ENCODE measurements at places on chromosomes 4 and X. TPM values are rescaled to one million over a fixed set of nuclear protein-coding genes. Genes with fewer than 3 reads are reported as not detected.

Gene DCX
- total RNA-seq = not detected

Gene PDE5A
- not detected for total RNA-seq

GRCh38 chr4:123209436-123209835, 187.2 kb upstream of the SPRY1 start:
- DNase-seq = no peak

DNA sequence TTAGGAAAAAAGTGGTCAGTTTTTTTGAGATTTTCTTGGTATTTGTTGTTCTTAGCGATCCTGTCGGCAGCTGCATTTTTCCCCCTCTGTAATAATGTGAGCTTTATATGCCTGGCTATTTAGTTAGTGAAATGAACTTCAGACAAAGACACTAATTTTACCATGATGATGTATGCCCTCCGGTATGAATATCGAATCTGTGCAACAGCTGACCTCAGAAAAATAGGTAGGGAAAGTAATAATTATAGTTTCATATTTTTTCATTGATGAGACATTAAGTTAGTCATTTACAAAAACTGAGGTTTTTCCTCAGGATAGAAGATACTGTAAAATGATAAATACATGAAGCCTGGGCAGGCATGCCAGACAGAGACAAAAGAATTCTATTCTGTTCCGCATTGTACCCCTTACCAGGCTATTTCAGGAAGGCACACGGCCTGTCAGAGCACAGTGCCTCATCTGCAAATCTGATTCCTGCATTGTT, 155.8 kb downstream of the SHROOM3 start:
- DNase-seq = no peak

Gene SRPK3
- not detected for total RNA-seq

Gene FRAS1
- total RNA-seq = 0.04 TPM

GRCh38 chr4:74873545-74874301, 59.2 kb upstream of the PARM1 start:
- no peak for DNase-seq

DNA sequence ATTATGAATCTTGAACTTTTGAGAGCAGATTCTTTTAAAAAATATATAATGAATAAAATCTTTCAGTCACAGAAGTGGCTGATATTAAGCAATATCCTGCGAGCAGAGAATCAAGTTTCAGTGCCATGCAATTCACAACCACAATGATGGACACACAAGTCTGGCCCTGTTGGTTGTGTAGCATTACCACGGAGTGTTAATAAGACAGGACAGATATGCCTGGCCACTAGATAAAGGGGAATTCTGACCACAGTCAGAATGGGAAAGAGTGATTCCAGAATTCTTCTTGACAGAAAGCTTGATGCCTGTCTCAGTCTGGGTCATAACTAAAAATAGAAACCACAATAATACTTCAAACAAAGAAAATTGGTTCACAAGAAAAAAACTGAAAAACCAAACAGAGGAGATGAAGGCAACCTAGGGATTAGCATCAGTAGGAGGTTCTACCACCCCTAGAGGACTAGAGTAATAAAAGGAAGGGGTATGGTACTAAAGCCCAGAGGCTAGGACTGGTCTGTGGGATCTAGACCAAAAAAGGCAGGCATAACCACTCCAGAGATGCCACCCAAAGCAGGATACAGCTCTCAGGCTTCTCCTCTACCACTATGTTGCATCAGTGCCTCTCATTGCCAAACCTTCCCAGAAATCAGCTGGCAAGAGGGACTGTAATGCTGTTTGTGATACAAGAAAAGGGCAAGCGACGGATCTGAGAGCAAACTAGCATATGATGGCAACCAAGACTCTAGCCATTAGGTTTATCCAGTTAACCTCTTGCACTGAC, 59.0 kb downstream of the RNF150 start:
- DNase-seq = no peak

GRCh38 chrX:48278958-48279357, 23.8 kb downstream of the SSX1 start:
- DNase-seq = no peak

Gene STK32B
- total RNA-seq = not detected

Gene AP1S2
- 29.4 TPM for total RNA-seq

DNA sequence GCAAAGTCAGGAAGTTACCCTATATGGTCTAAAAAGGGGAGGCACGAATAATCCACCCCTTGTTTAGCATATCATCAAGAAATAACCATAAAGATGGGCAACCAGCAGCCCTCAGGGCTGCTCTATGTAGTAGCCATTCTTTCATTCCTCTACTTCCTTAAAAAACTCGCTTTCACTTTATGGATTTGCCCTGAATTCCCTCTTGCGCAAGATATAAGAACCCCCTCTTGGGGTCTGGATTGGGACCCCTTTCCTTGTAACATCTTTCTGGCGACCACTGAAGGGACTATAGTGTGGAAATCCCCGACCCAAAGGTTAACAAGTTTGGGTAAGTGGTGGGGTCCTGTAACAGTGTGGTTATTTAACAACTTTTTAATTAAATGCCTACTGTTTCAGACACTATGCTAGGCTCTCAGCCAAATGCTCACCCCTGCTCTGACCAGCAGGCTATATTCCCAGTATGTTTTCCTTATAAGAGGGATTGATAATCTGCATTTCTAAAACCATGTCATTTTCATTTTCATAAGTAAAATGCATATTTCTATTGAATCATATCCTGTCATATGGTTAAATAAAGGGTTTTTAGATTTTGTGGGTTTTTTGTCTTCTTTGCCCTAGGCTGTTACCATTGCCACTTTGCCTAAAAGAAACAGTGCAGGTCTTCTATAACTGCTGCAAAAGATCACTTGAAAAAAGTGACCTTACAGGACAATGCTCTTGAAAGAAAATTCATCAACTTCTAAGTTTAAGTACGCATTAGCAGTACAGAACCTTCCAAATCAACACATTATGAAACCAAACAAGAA, 41.5 kb downstream of the ANAPC10 start:
- DNase-seq = no peak

Gene RPL9
- 1,814 TPM for total RNA-seq

DNA sequence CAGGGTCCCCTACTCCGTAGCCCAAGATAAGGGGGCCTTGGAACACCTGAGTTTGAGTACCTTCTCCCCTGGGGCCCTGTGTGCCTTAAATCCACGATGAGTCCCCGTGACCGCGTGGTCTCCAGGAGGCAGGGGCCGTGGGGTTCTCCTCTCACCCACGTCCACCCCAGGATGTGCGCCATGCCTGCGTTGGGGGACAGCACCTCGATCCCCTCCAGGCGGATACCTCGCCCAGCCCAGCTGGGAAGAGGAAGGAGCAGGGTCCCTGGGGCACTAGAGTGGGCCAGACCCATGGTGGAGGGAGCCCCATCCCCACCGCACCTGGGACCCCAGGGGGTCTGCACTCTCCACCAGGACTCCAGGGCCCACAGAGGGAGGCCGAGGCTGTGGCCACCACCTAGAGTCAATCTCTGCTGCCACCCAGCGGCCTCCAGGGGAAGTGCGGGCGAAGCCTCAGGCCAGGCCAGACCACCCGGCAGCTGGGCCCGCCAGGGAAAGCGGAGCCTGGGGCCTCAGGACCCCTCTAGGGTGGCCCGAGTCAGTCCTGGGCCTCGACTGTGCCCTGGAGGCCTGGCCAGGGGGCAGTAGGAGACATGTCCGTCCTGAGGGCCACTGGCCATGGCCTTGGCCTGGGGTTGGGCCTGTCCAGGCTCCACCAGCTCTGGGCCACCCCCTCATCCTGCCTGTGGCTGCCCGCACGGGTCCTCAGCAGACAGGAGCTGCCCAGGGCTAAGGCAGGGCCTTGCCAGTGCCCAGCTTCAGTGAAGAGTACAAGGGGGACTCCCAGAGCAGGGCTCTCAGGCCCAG, 55.0 kb downstream of the FAM53A start:
- peak; percentile 67 for DNase-seq

Gene EDA
- total RNA-seq = 1.4 TPM

- DNase-seq = no peak
These were observed 14.4 kb upstream of the KLHL5 start for GRCh38 chr4:39047681-39048080.

Gene DNAAF6
- not detected for total RNA-seq

- no peak for DNase-seq
These were observed 104.9 kb upstream of the DHX15 start for GRCh38 chr4:24689212-24689611.

Gene PIN4
- total RNA-seq = 6.2 TPM

DNA sequence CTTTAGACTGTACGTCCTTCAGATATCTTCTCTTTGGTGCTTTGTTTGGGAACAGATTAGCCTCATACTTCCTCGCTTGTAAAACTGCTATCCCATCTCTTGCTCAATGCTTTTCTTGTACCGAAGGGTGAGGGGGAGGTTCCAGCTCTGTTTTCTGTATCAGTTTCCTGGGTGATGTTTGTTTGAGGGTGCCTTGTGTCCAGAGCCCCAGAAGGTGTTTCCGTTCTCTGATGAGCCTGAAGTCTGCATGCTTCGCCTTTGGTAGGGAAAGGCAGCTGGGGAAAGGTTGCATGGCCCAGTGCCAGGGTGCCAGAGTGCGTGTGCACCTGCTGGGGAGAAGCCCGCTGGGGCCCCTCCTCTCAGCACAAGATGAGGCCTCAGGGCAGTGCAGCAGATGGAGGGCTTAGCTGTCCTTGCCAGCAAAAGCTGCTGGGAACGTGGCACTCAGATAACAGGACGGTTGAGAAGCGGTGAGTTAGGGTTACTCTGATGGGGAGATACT, 73.7 kb downstream of the TBL1X start:
- no peak for DNase-seq

- no peak for DNase-seq
These were observed 314.1 kb downstream of the STK32B start for GRCh38 chr4:5365071-5366008.

DNA sequence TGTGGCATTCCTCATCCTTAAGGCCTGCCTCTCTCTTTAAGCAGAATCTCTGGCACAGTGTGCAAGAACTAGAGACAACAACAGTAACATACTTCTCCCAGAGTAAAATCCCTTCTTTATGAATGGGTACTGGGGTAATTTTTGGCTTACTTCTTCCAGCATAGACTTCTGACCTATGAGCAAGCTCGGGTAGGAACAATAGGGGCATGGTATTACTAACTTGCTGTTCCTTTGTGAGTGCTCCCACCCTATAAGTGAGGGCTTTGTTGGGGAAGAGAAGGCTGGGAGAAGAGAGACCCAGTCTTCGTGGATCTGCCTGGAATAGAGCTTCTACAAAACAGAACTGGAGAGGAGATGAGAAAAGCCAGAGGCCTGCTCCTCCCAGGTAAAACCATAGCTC, 30.2 kb downstream of the CLDN2 start:
- no peak for DNase-seq

DNA sequence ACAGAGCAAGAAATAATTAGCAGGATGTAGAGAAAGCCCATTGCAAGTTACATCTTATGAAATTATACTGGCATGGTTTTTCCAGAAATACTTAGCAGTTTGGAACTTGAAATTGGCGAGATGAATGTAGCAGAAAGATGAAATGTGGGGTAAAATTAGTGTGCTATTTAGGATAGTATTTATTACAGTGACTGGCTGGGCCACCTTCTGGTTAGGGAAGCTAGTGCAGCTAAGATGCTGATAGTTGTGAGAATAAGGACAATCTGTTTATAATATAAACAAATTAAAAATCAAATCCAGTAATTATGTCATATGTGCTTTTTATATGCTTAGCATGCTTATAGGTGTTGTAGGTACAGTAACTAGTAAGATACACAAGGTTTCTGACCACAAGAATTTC, 74.8 kb downstream of the IL15 start:
- DNase-seq = no peak

Gene GATA1
- total RNA-seq = not detected

Gene NFKB1
- 250 TPM for total RNA-seq

DNA sequence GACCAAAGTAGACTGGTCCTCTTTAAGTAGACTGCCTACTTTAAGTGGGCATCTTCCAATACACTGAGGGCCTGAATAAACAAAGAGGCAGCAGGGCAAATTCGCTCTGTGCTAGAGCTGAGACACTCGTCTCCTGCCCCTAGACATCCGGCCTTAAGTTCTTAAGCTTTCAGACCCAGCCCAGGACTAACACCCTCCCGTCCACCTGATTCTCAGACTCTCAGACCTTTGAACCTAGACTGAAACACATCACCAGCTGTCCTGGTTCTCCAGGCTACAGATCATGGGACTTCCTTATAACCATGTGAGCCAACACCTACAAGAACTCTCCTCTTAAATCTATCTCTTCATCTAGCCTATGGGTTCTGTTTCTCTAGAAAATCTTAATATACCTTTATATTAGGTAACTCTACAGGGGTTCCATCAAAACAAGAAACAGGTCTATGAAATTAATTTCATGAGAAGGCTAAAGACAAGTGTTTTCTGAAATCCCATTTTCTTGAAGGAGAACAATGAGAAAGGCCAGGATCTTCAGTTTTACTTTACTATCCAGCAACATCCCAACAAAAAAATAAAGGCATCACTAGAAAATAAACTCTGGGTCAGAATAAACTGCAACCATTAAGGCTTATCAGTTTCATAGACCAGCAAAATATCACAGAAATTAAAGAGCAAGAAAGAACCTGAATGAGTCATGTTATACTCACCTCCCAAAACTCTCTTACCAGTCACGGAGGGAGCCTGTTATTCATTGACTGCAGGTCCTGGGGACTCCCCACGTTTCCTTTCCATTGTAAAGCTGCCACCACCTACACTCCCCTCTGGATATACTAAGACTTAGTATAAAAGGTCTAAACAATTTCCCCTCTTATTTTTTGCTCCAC, 14.8 kb downstream of the ADGRA3 start:
- peak; percentile 42 for DNase-seq

DNA sequence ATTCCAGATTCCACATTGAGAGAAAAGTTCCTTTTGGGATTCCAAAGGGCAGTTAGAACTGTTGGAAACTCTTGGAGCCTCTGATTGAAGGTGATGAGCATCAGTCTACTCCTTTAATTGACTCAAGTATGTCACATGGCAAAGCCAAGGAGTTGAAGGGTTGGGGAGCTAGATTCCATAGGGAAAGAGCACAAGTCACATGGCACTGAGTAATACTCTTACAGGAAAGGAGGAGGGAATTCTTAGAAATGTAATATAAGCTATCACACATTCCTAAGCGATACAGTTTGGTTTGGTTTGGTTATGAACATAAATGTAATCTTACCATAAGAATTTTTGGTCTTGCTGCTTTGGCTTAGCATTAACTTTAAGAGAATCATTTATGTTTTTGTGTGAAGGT, 15.7 kb downstream of the SPCS3 start:
- DNase-seq = no peak

GRCh38 chr4:149885896-149886295, 70.3 kb upstream of the IQCM start:
- no peak for DNase-seq

DNA sequence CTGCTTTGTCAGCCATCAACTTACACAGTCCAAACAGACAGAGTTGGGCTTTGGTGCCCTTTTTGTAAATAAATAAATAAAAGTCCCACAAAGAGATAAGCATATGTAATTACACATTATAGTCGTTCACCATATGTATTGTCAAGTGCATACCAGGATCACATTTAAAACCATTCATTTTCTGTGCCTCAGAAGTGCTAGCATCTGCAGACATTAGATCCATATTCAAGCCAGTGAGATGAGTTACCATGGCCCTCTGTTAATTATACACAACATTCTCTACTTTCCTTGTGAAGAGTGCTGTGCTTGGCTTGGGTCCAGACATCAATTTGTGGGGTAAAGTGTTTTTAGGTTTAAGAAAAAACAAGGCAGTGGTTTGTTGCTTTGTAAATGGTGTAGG, 76.8 kb downstream of the ENOX2 start:
- no peak for DNase-seq

GRCh38 chr4:53059256-53059655, 197.1 kb downstream of the RASL11B start:
- no peak for DNase-seq

Gene PTTG2
- 0.34 TPM for total RNA-seq

GRCh38 chr4:10007793-10008608, 13.3 kb downstream of the SLC2A9 start:
- no peak for DNase-seq
